NCI-H446 (cell line): ENCODE measurements at places on chromosomes 6 and 20.

GRCh38 chr6:81895511-81896185 is 143.2 kb upstream of the TENT5A start:
- no peak for DNase-seq

DNA sequence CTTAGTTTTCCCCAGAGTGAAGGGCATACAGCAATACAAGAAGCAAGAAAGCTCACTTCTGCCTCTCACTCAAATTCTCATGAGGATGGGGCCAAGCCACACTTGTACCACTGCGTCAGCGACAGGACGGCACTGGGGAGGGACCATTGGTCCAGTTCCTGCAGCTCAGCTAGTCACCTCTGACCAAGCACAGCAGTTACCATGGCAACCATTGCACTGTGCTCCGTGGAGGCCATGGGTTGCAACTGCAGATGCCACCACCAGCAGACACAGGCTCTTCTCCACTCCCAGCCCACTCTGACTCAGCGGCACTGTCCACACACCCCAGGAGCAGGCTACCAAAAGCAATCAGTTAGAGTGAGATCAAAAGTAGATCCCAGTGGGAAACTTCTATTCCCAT is 441.1 kb upstream of the ARID1B start:
- DNase-seq = no peak

DNA sequence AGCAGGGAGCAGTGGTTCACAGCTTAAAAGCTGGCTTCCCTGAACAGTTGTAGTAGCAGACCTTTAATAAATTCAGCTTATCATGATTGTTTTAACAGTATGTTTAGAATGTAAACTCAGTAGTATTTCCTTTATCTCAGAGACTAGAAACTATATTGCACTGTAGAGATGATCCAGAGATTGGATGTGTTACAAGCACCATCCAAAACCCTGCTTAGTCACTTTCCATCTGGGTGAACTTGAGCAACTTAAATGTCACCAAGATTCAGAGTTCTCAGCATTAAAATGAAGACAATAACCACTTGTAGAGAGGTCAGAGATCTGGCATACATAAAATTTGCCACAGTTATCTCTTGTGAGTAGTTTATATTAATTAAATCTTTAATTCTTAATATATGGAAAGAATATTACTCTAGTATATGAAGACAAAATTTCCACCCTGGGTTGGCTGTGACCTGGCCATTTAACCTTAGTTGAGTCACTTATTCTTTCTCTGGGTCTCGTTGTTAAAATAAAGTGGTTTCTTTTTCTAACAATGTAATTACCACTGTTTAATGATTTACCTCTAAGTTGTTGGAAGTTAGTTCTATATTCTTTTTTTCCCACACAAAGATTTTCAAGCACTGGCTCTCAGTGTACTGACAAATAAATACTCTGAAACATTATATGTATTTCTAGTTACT is 239.2 kb upstream of the FKBP1C start:
- DNase-seq = no peak

- no peak for DNase-seq
Measured at GRCh38 chr20:51531141-51531710, 11.3 kb downstream of the NFATC2 start.

GRCh38 chr6:13561624-13562267 is 12.7 kb upstream of the SIRT5 start:
- DNase-seq = no peak

DNA sequence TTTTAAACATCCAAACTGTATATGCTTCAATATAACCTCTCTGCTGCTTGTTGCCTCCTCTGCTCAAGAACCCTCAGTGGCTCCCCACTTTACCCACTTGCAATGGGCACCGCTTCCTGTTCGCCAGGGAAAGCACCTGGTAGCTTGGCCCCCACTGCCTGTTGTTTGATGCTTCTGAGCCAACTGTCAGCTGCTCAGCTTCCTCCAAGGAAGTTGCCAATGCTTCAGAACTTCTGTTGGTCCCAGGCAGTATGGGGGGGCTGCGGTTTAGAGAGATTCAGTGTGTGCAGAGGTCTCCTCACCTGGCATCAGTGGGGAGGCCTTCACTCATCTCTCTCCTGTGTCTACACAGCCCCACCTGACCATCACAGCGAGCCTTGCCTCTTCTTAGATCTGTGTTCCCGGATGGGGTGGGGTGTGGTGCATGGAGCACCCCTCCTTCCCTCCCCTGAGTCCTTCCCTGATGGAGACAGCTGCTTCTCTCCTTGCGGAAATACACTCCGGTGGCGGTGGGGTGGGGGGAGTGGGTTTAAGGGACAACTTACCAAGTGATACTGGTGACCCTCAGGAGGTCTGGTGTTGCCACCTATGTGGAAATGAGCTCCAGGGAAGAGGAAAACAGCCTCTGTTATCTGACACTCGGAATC is 308.1 kb downstream of the CDH26 start:
- no peak for DNase-seq

GRCh38 chr6:14035071-14035847 is 82.3 kb upstream of the CD83 start:
- peak; percentile 74 for DNase-seq

DNA sequence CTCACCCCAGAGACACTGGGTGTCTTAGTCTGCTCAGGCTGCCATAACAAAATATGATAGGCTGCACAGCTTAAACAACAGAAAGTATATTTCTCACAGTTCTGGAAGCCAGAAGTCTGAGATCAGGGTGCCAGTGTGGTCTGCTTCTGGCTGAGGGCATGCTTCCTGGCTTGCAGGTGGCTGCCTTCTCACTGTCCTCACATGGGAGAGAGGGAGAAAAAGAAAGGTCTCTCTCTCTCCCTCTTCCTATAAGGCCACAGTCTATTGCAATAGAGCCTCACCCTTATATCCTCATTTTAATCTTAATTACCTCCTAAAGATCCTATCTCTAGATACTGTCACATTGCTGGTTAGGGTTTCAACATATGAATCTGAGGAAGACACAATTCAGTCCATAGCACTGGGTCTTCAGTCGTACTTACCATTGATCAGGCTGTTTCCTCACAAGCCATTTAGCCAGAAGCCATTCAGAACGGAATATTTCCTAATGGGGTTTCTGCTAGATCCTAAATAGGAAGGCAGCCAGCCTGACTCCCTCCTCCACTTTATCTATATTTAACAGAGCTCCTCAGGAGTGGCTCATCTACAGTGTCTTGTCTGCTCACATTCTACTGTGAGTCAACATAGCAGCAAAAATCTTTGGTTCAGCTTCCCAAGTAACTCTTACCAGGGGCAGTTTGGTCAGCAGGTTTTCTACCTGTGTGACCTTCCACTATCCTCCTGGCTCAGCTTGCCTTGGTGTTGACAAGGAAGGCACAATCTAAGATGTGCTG is 42.2 kb downstream of the CD164 start:
- DNase-seq = no peak

DNA sequence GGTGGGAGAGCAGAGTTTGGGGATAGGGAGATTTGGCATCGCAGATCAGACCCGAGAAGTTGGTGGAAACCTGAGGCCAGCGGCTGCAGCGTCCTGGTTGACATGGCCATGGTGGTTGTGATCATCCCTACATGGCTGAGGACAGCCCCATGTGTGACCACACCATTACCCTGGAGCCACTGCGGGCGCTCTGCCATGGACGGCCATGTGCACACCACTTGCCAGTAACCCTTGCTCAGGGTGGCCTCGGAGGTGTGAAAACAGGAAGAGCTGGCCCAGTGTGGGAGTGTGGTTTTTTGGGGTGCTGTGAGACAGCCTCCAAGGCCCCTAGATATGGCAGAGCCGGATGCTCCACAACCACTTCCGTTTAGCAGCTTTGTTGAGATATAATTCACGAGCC is 64.4 kb downstream of the TMEM242 start:
- DNase-seq = no peak

DNA sequence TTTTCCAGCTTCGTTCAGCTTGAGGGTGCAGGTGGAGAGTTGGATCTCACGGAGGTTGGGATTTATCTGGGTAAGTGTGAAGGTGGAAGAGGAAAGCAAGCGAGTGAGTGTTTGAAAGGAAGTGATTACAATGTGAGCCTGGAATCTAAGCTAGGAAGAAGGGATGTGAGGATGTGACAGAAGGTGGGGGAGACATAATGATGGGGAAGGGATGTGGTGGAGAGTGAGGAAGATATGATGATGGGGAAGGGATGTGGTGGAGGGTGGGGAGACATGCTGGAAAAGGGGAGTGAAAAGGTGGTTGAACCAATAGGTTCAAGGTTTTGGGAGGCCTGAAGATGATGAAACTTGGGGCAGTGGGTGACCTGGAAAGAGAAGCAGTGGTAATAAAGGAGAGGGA is 23.2 kb downstream of the KIAA1755 start:
- DNase-seq = no peak

DNA sequence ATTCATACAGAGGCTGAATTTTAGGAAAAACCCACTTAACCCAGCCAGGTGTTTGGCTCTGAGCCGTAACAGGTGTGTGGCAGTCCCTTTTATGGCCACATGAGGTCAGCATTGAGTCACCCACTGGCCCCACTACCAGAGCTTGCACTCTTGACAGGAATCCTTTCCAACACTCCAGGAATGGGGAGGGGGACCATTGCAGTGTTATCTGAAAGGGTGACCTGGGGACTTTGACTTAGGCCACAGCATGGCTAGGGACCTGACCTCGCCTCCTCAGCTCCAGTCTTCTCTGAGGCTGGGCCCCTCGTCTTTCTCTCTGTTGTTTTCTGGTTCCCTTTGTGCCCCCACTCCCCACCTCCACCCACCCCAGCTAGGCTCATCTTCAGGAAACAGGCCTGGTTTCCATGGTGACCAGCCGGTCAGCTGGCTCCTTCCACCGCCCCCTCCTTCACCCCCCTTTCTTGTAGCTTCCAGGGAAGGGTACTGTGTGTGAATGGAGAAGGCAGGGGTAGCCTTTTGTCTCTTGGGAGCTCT is 2.1 kb upstream of the TMEM151B start:
- DNase-seq = peak; percentile 62

GRCh38 chr6:36980876-36981619 is 4.9 kb downstream of the MTCH1 start:
- no peak for DNase-seq

- DNase-seq = no peak
Measured at GRCh38 chr6:119348096-119348747, 1.3 kb downstream of the MAN1A1 start.

DNA sequence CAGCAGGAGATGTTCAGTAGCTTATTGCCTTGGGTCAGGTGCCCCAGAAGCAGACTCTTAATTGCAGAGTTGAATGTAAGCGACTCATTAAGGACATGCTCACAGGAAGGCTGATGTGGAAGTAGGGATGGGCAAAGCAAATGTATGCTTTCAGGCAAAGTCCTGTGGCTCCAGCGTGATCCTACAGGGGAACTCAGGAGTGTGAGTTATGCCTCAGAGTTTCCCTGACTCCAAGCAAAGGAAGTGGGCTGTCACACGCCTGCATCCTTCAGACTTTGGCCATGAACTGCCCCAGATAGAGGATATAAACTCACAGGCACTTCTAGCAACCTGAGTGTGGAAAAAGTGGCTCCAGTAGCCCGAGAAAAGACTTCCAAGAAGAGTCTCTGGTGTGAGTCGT is 64.9 kb upstream of the ZNF133 start:
- DNase-seq = no peak

DNA sequence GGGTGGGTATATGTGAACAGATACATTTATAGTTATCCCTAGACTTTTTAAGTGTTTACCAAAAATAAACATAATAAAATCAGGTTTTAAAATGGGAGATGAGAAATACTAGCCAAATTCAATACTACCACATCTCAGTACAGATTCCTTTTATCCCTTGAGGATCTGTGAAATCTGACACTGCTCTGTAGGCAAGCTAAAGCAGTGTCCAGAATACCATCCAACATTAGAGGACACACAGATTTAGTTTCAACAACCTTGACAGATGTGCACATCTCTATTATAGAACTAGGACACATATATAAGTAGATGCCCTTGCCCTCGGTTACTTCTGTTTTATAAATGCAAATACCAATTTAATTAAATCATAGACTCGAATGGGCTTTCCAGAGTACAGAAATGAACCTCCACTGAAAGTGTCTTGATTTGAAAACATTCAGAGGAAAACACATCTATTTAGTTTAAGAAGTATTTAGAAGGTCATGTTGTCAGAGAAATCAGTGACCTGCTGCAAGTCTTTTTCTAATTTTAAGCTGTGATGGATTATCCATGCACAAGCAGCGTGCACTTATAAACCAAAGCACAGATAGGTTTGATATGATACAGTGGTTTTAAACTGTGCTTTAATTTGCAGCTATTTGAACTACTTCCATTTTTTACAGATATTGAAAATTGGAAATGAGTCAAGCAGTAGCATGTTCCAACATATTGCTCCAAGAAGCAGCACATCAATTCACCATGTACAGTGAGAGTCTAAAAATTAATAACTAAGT is 156.3 kb upstream of the EPHA7 start:
- no peak for DNase-seq

- DNase-seq = no peak
Measured at GRCh38 chr6:168222115-168223043, 97.2 kb downstream of the DACT2 start.

DNA sequence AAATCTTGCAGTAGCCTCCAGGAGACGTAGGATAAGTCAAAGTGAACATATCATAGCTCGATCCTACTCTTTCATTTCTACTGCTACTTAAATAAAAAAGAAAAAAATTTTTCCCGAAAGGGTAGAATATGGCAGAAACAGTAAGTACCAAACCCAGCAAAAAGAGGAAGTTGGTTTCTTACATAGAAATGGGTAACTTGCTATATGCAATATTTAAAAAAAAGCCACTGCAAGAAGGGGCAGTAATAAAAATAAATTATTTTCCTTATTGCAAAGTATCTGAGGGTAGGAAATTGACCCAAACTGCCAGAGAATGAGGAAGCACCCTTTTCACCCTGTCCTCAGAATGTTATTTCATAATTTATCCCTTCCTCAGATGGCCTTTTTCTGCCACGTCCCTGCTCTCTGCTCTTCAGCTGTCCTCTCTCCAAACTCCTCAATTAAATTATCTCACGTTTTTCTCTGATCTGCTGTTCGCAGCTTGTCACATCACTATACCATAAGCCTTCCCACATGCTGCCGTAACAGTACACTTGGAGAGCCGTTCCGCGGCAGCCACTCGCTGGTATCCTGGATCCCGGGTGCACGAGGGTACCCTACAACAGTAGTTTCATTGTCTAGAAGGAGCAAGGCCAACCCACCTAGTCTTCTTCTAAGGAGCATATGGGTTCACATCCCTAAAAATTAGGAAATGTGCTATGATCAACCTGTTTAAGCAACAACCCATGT is 149.6 kb downstream of the BACH2 start:
- DNase-seq = no peak

- peak; percentile 81 for DNase-seq
Measured at GRCh38 chr6:154848580-154848979, 115.4 kb downstream of the SCAF8 start.
